ENCODE measurements at places on chromosomes 1 and 21.

DNA sequence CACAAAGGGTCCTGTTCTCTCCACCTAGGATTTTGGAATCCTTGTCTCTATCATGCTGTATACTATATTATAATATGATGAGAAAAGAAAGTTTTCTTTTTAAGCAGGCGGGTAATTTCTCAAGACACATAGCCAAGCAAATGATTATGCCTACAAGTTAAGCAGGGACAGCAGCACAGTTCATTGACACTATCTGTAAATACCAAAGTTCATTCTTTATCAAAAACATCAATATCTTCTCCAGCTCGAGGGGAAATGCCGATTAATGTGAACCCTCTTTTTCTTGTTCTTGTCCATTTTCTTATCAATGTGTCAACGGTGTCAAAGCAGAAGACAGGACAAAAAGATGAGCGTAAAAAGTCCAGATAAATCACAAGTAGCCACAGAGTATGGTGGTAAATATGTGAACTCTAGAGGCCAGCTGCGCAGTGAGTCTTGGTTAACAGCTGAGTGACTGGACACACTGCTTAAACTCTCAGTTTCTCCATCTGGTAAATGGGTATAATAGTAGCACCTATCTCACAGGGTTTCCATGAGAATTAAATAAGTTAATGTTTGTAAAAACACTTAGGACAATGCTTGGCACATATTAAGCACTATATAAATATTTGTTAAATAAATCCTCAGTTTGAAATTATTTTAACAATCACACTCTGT is 30.9 kb downstream of the LPAR3 start:
- DNase-seq = no peak

DNA sequence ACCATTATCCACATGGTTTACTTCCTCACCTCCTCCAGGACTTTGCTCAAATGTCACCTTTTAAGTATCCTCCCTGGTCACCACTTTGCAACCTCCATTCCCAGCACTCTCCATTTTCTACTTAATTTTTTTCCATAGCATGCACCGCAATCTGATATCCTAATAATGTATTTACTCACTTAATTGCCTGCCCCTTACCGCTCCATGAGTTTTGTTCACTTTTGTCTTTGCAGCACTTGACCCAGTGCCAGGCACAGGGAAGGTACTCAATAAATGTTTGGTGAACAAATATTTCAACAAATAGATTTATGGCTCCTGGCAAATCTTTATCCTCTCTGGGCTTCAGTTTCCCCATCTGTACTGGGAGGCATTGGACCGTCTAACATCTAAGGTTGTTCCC is 53.6 kb downstream of the UBE2T start:
- no peak for DNase-seq

GRCh38 chr1:201859424-201859823 is 29.3 kb upstream of the SHISA4 start:
- DNase-seq = no peak

DNA sequence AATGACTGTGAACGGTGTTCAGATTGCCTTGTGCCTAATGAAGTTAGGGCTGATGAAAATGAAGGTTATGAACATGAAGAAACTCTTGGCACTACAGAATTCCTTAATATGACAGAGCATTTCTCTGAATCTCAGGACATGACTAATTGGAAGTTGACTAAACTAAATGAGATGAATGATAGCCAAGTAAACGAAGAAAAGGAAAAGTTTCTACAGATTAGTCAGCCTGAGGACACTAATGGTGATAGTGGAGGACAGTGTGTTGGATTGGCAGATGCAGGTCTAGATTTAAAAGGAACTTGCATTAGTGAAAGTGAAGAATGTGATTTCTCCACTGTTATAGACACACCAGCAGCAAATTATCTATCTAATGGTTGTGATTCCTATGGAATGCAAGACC is 96.6 kb downstream of the ZFYVE9 start:
- peak; percentile 56 for DNase-seq

- no peak for DNase-seq
These were observed 13.2 kb downstream of the SYT2 start for GRCh38 chr1:202697038-202697437.

- DNase-seq = no peak
These were observed 785.8 kb upstream of the ADGRL4 start for GRCh38 chr1:79792219-79792930.

- DNase-seq = no peak
These were observed at the start of gene B4GALT3 for GRCh38 chr1:161177112-161177935. TSS of gene B4GALT3 (minus strand) at chr1:161177507. CDS start at chr1:161176060, 1,447 bp downstream.

- DNase-seq = no peak
These were observed 40.8 kb upstream of the MPZL1 start for GRCh38 chr1:167681024-167681423.

GRCh38 chr1:33221385-33221758 is 34.9 kb upstream of the ZNF362 start:
- no peak for DNase-seq

GRCh38 chr1:153292185-153292584 is 20.6 kb downstream of the PGLYRP3 start:
- DNase-seq = no peak

GRCh38 chr21:16004086-16004485 is 274.3 kb downstream of the USP25 start:
- DNase-seq = no peak

DNA sequence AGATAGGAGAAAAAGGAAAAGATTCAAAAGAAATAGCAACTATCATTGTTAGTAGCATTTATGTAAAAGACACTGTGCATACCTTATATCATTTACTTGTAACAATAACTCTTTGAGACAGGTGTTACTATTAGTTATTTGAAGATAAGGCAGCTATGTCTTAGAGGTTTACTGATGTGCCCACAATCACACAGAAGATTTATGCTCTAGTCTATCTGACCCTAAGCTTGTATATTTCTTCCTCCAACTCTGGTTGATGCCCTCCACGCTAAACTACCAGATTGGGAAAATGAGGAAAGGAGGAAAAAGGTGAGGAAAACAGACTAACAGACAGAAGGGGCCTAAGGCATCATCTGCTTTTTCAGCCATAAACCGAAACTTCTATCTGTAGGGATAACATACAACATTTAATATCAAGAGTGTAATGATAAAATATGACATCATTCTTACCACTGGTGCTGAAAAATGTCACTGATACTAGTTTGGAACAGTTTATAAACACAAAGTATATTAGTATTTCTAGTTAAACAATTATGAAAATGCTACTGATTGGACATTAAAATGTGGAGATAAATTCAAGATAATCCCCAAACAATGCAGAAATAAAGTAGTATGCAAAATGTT is 5.1 kb downstream of the COLGALT2 start:
- no peak for DNase-seq

DNA sequence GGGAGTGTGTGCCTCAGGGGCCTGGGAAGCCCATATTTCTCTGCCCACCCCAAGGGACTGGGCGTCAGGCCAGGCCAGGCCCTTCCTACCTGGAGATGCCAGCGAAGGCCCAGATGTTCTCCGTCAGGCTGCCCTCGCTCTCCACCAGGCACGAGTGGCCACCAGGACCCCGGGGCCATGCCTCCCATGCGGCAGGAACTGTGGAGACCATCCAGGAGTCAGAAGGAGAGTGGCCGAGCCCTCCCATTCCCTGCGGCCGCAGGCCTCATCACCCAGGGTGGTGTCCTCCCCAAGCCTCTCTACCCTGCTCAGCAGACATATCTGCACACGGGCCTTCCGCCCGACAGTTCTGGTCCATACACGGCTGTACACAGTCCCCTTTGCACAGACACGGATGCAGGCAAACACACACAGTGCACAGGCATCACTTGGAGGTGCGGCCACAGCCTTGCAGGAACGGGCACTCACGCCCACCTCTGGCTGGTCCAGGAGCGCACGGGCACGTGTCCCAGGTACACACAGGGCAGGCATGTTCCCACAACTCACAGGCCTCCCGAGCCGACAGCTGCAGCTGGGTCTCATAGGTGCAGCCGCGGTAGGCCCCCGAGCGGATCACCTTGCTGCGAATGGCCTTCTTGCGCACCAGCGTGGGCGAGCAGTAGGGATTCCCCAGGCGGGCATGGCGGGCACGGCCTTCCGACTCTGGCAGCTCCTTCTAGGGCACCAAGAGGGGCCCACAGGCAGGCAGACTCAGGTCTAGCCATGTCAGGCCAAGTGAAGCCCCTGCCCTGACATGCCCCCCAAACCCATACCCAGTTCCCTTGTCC is 5.9 kb upstream of the KIF17 start:
- DNase-seq = no peak

- no peak for DNase-seq
These were observed 91.5 kb upstream of the GCLM start for GRCh38 chr1:94000510-94001282.

DNA sequence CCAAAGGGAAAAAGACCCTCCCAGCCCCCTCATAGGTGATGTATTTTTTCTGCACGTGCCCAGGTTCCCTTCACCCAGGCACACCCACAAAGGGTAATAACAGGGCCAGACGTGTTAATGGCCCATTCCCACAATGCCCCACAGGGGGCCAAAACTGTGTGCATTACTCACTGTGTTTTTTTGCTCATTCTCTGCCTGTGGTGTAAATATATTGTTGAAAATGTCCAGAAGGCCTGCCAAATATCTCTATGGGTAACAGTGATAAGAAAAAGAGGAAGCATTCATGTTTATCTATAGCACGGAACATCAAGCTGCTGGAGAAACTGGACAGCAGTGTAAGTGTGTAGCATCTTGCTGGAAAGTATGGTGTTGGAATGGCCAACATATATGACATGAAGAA is 21.9 kb downstream of the RHEX start:
- DNase-seq = no peak

DNA sequence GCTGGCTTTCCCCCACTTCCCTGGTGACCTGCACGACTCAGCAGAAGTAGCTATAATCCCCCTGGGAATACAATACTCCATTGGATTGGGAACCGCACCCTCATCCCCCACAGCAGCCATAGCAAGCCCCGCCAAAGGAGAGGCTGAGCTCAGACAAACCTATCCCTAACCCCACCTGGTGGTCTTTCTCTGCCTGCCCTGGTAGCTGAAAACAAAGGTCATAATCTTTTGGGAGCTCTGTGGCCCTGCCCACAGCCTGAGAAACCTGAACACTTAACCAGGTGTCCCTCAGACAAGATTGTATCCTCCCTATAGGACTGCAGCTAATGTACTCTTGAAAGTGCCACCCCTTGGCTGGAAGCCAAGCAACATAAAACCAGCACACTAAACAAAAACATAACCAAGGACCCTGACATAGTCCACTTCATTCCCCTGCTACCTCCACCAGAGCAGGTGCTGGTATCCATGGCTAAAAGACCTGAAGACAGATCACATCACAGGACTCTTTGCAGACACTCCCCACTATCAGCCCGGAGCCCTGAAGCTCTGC is 71.6 kb upstream of the RUNX1 start:
- no peak for DNase-seq

- DNase-seq = no peak
These were observed 90.3 kb upstream of the PAXBP1 start for GRCh38 chr21:32861866-32862265.

DNA sequence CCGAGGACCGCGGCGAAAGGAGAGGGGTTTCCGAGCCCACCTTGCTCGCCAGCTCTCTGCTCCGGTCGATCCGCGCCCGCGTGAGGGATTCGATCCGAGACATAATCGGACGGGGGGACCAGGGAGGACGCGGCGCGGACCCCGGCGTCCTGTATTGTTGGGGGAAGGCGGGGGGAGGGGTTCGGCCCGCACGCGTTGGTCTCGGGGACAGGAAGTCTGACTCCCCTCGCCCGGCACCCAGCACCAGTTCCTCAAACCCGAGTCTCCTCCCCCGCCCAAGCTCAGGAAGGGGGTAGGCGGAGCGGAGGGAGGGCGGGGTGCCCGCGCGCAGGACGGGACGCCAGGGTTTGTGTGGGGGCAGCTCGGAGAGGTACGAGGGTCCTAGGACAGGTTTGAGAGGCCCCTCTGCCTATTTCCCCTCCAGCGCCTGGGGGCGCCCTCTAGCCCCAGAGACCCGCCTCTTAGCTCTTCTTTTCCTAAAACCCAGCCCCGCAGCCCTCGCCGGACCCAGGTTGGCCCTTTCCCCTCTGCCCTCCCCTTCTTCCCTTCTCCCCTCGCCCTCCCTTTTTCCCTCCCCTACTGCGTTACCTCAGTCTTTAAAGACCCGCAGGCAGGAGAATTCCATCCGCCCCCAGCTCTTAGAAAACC is at the start of gene ARHGEF2:
Gene ARHGEF2 (minus strand): TSS at position 223 of the 648 bp plus-strand sequence. CDS start 120 bp downstream, at position 103.
- DNase-seq = peak; percentile 33

- no peak for DNase-seq
These were observed 8.9 kb downstream of the NUP210L start for GRCh38 chr1:154145986-154146385.

DNA sequence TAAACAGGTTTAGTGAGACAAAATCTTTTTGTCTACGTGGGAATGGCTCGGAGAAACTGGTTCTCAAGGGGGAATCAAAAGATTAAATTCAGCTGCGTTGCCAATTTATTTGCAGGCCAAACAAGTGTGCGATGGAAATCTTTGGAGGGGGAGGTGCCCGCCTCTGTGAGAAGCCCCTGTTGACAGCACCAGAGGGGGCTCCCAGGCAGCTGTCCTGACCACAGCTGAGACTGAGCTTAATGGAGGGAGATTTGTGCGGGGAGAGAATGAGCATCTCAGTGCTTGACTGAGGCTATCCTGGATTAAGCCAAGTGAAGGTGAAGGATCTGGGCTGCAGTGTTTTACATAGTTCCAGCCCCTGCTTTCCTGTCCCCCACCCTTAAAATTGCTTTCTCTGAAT is 169.7 kb downstream of the ATG4C start:
- DNase-seq = no peak

DNA sequence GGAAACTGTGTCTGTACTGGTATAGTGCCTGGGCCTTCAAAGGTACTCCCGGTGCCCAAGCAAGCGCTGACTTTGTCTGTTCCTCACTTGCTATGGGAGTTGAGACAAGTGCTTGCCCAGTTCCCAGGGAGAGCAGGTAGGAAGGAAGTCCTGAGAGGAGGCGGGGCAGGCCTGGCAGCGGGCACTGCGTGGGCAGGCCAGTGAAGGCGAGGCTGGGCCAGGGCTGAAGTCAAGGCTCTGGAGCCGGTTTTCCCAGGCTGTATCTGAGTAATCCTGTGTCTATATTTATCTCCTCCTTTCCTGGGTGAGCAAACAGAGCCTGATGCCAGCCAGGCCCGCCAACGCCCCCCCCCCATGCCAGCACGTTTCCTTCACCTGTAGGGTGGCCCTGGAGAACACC is 15.9 kb upstream of the EDN2 start:
- DNase-seq = no peak

- peak; percentile 48 for DNase-seq
These were observed 1.1 kb downstream of the IL24 start for GRCh38 chr1:206898089-206898914.

DNA sequence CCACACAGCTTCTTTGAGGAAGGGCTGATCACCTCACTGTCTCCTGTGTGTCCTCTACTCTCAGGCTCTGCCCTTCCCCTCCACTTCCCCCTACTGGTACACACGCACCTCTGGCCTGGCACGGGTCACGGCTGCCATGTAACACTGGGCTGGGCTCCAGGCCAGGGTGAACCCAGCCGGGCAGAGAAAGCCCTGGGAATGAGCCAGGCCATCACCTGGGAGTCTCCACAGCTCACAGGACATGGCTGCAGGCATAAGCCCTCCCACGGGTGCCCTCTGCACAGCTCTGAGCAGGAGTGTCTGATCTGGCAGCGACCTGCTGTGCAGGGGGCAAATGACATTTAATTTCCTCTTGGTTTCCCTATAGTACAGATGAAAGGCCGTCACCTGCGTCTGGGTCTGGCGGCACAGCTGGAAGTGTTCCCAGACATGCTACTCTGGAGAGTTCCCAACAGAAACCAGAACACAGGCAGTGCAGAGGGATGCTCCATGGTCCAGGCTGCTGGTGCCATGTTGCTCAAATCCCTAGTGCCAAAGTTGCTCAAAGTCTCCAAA is 61.2 kb downstream of the ERI3 start:
- DNase-seq = no peak

- DNase-seq = no peak
These were observed at the start of gene RAB25 for GRCh38 chr1:156060937-156061636. TSS of gene RAB25 (plus strand) at chr1:156061160. CDS start at chr1:156061401, 241 bp downstream.
